ENCODE measurements at places on chromosomes 1 and 21.

DNA sequence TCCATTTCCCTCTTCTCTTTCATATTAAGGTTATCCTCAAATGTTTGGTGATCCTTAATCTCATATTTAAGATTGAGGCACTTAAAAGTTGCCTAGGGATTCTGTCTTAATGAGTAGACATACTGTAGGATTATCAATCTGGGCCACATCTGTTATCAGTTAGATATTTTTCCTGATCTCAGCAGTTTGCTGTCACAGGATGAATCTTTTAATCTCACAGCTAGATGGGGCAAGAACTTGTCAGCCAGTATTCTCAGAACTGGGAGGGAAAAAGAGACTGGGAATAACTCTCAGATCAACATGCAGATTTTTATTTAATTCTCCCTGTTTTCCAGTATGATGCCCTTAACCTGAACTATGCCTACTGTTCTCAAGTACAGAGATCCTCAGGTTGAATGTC is 14.0 kb downstream of the ZNF644 start:
- no peak for DNase-seq

DNA sequence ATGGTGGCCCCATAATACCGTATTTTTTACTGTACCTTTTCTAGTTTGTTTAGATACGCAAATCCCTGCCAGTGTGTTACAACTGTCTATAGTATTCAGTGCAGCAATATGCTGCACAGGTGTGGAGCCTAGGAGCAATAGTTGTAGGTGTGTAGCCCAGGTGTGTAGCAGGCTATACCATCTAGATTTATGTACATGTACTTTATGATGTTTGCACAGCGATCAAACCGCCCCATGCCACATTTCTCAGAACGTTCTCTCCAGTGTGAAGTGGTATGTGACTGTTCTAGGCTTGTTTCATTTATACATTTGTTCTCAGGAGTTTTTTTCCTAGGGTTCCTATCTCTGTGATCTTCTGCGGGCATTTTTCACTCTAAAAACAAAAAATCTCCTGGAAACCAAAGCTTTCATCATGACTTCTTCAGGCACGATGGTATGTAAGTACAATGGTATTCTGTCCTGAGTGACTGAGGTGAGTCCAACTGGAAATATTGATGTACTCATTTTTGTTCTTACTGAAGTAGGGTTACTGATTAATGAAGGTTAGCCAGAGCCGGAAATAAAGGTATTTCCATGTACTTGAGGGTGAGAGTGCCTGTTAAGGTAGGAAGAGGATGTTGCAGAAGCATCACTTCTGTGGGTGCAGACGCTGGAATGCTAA is 153.0 kb downstream of the GABPA start:
- no peak for DNase-seq

- no peak for DNase-seq
Observed at GRCh38 chr1:159987186-159987585, 33.1 kb upstream of the SLAMF9 start.

DNA sequence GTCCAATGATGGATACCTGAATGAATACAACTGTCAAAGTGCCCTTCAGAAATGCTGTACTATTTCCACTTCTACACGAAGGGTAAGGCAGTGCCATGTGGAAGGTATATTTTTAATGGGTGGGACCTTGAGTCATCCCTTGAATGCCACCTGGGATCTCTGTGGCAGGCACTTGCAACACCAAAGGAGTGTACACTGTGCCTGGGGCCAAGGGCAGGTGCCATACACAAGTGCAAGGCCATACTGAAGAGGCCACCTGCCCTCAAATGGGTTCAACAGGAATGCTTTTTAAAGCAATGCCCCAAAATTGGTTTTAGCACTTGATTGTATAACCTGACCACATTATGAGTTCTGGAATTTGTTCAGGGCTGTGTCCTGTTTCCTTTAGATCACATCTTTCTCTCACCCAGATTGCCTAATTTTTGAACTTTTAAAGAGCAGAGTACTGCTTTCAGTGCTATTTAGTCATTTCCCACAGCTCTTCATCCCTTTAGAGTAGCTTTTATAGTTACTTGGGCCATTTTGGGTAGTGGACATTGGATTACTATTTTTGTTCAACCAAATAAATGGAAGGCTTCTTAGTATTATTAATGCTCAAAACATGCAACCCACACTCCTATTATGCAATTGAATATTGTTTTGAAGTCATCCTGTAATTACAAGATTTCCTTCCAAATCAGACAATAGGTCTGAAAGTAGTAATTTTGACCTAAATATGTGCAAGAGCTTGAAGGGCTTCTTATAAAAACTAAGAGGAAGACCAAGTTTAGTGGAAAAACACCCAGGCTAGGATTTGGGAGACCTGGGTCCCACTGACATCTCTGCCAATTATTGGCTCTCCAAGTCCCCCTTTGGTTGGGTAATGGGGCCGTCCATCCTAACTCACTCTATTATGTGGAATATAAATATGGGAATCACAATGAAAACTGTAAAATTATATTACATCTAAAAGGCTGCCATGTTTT is 57.2 kb downstream of the LEPR start:
- DNase-seq, result no peak

DNA sequence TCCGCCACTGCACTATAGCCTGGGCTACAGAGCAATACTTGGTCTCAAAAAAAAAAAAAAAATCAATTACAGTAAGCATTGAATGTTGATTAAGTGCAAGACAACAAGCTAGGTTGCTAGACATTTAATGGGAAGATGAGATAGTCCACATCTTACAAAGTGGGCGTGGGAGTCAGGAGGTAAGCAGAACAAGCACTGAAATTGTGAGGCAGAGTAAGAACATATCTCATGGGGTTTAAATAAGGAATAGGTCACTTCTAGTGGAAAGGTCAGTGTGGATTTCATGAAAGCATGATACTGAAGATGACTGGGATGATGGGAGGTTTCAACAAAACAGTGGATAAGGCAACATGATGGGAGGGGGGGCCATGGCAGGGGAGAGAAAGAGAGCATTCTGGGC is 1.9 kb upstream of the OLFML2B start:
- no peak for DNase-seq

GRCh38 chr1:185917646-185918045 is 183.5 kb downstream of the HMCN1 start:
- DNase-seq, result peak; percentile 18

GRCh38 chr1:33273961-33274371 is 17.7 kb downstream of the ZNF362 start:
- no peak for DNase-seq

Data from EL (cell line).